ENCODE measurements at places on chromosomes 1 and 21.
A peak's percentile ranks its signal among the peaks of the same experiment; 100 is the strongest.

DNA sequence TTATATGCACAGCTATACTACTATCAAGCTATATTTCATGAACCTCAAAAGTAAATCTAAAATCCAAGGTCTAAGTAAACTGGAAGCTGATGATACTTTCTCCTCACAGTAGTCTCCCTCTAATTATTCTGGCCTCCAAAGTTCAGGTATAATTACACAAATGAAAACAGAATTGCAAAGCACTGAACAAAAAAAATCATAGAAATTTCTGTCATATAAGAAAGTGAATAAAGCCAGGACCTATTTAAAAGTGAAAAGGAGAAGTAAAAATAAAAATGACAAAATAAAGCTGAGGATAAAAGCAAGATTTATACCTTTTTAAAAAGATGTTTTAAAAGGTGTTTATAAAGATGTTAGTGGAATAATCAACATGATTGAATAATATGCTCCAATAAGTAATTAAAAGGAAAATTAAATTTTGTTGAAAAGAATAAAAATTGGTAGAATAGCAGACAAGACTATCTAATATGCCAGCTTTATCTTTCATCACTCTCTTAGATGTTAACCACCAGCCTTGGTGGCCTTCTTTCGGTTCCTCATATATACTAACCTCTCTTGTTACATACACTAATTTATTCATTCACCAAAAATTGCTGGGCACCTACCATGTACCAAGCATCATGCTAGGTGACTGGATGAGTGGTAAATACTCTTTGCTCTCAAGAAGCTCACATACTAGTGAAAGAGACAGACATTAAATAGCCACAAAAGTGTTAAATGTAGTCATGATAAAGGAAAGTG lies 25.1 kb downstream of the SHCBP1L start:
- no peak for DNase-seq

GRCh38 chr1:223695941-223696340 lies 16.4 kb upstream of the CAPN2 start:
- DNase-seq: no peak

GRCh38 chr1:209504571-209504970 lies 78.9 kb upstream of the CAMK1G start:
- no peak for DNase-seq

DNA sequence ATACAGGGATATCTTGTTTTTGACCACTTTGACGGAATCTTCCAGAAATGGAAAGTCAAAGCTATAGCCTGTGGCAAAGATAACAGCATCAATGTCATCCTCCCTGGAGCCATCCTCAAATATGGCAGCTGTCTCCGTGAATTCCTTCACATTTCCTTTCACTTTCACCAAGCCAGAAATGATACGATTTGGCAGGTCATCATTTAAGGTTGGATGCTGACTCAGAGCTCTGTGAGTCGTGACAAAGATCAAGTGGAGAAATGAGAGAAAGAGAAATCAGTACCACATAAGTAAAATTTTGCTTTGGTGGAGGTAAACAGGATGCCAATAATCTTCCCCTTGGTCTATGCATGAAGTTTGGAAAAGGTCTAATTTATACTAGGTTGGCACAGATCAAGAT lies 23.9 kb downstream of the FMO5 start:
- DNase-seq: no peak

DNA sequence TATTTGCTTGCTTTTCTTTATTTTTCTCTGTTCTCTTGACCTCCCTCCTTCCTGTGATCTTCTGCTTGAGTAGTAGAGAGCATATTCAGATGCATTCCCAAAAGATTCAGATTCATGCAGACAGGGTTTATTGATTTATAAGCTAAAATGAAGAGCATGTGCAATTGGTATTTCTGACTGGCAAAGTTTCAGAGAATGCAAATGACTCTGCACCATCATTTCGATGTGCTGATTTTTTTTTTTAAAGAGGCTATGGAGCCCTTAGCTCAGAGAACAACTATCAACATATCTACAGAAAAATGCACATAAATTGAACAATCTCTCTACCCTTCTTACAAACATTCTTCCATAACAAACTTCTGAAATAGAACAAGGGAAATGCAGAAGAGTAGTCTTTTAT lies 312.0 kb downstream of the VAV3 start:
- no peak for DNase-seq

DNA sequence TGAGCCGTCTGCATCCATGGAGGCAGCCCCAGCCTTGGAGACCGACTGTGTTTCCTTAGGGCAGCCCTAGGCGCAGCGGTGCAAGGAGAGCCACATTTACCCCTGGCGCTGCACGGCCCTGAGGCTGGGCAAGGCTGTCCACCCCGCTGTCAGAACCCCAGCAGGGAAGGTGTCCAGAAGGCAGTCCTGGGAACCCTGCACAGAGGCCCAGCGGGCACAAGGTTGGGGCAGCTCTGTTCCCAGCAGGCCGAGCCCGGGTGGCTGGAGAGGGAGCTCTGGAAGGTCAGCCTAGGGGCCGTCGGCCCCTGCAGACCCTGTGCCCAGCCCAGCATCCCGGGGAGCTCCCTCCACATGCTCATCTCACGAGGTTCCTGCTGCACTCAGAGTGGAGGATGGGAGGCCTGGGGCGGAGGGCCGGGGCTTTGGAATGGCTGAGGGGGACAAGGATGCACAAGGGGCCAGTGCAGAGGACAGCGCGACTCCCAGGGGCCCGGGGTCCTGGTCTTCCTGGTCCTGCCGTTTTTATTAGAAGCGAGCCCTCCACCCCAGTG lies 19.9 kb upstream of the SAMD11 start:
- DNase-seq: no peak

- no peak for DNase-seq
Observed at GRCh38 chr1:44698138-44698537, 23.6 kb downstream of the ARMH1 start.

DNA sequence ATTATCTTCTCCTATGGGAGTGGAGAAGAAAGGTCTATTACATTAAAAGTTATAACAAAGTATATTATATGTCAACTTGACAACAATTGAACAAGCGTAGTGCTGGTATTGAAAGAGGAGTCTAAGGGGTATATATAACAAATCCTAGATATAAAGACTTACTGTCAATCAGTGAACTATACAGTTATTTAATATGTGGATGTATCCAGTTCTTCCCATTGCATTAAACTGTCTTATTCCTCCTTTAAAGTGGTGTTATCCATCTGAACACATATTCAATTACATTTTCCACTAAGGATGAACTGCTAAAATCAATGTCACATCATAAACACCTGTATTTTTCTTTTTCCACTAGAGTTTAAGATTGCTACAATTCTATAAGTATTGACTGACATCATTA lies 438.8 kb downstream of the DPYD start:
- no peak for DNase-seq

GRCh38 chr1:61081686-61082310 lies 563 bp upstream of the NFIA start:
- peak; percentile 47 for DNase-seq

GRCh38 chr1:54403808-54404261 lies 2.4 kb downstream of the SSBP3 start:
- no peak for DNase-seq

GRCh38 chr1:197173571-197174507 lies 27.4 kb upstream of the ASPM start:
- no peak for DNase-seq

DNA sequence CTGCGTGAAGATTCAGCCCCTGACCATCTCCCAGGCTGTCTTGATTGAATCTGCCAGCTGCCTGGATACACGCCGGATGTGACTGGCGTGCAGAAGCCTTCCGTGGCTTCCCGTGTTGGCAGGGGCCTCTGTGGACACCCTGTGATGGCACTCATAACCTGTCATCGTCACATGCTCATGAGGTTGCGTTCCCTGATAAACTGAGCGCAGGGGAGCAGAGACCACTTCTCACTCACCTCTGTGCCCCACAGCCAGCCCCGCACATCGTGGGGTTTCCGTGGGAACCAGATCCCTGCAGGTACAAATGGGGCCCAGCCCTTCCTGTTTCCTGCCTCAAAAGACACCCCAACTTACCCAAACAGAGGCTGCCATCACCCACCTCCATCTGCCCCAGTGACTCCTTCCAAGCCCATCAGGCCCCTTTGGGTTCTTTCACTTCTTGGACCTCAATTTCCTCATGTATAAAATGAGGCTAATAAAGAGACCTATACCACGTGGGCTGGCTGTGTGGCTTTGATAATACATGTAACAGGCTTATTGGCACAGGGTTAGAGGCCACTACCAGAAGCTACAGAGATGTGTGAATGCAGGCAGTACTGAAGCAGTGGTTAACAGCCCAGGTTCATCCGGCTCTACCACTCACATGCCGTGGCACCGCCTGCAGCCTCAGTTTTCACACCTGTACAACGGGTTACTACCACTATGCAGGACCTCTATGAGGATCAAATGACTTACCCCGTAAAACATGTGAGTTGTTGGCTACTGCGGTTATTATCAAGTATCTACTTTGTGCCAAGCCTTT lies 23.6 kb downstream of the HTR6 start:
- DNase-seq: peak; percentile 67

- DNase-seq: peak; percentile 24
Observed at GRCh38 chr1:44842862-44843655, at the start of gene PTCH2. TSS of gene PTCH2 (minus strand) at chr1:44843253. CDS start at chr1:44842932, 321 bp downstream.

DNA sequence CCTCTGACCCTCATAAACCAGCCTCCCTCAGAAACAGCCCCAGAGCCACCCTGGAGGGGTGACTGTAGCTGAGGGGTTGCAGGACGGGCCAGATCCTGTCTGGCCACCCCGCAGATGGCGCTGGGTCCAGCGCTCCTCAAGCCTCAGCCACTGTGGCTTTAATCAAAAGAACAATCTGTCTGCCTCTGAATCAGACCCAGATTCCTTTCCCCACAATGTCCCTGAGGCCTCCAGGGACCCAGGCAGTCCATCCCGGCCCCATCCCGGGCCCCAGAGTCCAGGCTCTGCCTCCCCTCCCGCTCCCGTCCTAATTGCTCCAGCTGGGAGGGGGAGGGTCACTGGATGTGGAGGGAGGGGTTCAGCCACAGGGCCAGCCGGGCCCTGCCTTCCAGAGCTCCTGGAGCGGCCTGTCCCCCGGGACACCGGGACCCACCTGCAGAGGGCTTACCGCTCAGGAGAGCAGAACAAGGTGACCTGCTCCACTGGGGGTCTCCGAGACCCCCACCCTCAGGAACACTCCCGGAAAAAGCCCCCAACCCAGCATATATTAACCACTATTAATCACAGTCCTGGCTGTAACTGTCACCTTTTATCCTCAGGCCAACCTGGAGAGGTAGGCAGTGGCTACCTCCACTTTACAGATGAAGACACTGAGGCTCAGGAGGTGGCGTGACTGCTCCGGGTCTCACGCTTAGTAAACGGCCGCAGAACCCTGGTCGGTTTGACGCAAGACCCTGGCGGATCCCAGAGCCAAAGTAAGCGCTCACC lies 836 bp upstream of the FBLIM1 start:
- no peak for DNase-seq
